ENCODE measurements at places on chromosomes 16 and 17.

DNA sequence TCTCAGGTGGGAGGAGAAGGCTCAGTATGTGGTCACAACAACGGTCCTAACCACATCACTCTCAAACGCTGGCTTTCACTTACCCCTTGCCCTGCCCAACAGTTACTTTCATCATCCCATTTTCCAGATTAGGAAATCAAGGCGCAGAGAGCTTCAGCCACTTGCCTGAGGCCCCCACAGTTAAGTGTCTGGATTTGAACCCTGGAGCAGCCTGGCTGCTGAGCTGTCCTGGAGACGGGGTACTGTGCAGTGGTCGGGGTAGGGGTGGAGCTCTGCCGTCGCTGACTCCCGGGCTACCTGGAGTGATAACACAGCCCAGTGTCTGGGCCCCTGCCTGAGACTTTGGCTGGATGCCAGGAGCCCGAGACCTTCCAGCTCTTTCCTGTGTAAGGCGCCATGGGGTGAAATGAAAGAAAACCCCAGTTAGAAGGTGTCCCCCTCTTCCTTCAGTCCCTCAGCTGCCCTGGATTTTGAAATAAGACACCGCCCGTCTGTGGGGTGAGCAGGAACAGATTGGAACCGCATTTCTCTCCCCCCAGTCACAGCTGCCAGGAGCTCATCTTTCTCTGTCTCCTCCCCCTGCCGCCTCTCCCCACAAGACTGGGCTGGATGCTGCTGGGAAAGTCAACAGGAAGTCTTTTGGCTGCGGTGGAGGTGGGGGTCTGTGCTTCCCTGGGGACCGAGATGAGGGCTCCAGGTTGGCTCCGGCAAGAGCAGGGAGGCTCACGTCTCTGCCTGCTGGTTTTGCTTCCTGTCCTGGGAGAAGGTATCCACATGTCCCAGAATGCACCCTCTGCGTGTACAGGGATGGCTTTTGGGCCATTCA, 280.2 kb downstream of the SEC14L1 start:
- DNase-seq: peak; percentile 36

DNA sequence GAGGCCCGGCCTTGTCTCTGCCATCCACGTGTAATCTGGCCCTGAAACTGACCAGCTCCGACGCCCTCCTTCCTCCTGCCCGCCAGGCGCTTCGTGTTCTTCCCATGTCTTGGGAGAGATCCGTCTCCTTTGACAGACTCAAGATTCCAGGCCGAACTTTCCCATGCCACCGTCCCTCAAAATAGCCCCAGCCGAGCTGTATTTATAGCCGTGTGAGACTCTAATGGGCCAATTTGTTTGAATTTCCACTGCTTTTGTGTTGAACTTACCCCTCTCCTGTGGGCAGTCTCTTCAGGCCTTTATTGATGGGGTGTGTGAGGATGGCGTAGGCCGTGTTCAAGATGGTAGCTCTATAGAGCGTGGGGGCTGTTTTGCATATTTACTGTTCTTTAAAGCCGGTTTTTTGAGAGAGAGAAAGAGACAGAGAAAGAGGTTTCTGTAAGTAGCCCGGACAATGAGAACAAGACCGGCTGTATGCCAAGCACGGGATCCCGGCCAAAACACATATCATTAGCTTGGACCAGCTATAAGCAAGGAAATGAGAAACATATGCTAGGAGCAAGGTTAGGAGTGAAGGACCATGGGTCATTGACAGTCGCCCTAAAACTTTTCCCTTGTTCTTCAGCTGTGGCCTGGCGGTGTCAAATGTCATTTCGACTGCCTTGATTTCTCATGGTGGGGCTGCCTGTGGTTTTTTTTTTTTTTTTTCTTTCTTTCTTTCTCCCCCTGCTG, 124.5 kb upstream of the ZFHX3 start:
- peak; percentile 31 for DNase-seq

GRCh38 chr16:19518388-19518787, 3.5 kb downstream of the GDE1 start:
- DNase-seq: no peak

DNA sequence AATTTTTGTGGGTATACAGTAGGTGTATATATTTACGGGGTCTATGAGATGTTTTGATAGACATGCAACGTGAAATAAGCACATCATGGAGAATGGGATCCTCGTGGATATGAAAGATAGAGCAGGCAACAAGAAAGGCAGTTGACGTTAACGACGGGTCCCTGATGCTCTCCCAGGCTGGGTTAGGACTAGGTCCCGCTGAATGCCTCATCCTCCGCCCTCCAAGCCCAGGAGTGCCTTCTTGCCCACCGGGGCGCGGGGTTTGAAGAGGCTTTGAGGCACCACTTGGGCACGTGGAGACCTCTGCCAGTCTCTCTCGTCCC, 9.5 kb upstream of the ZFP90 start:
- no peak for DNase-seq

GRCh38 chr17:21495281-21495680, 119.1 kb downstream of the KCNJ12 start:
- no peak for DNase-seq

DNA sequence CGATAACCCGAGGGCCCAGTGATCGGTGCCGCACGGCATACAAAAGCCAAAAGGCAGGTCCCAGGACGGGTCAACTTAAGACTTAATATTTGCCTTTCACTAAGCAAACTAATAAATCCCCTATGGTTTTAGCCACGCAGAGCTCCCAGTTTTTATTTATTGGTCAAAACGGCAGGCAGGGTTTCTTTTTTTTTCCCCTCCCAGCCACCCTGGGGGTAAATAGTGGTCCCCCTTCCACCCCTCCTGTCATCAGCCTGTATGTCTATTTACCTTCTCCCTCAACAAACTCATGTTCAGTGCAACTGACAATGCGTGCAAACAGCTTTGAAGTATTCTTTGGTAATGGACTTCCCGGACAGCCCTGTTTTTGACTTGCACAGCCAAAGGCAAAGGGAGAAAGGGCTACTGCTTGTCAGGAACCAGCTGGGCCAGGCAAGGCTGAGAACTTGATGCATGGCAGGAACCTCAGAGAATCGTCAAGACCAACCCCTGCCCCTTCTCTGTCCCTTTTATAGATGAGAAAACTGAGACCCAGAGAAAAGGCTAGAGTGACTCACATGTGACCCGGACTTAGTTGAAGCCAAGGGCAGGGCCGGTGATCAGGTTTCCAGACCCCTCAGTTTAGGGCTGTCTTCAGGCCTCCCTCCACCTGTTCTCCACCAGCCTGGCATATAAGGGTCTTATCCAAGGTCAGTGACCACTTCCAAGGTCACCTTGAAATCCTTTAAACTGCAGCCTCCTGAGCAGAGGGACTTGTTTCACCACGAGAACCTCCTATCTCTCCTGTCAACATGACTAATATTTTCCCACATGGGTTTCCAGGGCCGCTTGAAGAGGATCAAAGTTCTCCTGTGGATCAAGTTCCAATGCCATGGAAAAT, 279.0 kb downstream of the SOX9 start:
- DNase-seq: peak; percentile 51

DNA sequence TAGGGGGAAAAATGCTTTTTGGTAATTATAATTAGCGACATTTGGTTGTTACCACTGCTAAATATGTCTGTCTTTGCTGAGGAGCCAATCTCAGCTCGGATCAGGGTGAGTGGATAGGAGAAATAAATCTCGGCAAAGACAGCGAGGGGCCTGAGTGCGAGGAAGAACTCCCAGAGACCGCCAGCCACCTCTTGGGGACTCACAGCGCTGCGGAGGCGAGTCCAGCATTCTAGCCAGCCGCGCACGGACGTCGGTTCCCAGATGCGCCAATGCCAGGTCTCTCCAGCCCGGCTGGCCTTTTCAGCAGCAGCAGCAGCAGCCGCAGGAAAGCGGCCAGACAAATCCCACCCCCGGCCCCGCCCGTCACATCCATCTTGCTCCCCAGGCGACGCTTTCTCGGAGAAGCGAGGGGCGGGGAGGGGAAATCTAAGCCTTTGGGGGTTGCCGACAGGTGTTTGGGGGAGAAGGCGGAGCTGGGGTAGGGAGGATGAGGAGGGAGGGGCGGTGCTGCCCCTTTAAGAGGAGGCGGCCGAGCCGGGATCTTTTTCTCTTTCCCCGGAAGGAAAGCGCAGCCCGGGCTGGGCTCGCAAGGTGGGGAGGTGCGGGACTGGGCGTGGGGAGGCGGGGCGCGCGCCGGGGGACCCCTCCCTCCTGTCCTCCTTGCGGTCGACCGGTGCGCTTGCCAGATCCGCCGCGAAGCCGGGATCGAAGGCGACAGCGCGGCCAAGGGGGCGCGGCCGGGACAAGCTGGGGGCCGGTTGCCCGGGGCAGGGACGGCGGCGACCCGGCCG, at the start of gene ITGA3:
TSS of gene ITGA3 (plus strand) at position 685 of the 791 bp plus-strand sequence. CDS start 330 bp downstream, outside the sequence.
- peak; percentile 96 for DNase-seq

- DNase-seq: no peak
Measured at GRCh38 chr17:62923258-62924150, 42.5 kb upstream of the TANC2 start.

DNA sequence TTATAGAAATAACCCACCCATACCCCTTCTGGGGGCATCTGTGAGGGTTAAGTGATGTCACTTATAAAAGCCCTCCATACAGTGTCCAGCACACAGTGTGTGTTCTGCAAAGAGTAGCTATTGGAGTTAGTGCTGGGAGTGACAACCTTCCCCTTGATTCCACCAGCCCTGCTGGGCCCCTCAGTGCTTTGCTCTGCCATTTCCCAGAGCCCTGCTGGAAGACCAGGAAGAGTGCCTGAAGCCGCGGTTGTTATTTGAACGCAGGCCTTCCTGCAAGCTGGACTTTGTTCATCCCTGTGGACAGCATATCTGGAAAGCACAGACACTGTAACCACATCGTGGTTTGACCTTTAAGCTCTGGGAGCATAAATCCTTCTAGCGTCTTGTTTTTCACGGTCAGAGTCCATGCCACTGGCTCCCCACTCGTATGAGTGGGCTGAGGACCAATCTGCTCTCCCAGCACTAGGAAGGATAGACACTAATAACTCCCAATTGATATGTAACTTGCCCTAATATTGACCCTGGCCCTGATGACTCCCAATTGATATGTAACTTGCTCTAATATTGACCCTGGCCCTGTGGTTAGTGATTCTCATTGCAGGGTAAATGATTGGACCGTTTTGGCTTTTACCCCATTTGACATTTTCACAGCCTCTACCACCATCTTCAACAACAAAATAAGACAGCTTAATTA, 297.1 kb upstream of the MAF start:
- no peak for DNase-seq

GRCh38 chr17:71176331-71176730, 944.5 kb upstream of the SOX9 start:
- DNase-seq: no peak

DNA sequence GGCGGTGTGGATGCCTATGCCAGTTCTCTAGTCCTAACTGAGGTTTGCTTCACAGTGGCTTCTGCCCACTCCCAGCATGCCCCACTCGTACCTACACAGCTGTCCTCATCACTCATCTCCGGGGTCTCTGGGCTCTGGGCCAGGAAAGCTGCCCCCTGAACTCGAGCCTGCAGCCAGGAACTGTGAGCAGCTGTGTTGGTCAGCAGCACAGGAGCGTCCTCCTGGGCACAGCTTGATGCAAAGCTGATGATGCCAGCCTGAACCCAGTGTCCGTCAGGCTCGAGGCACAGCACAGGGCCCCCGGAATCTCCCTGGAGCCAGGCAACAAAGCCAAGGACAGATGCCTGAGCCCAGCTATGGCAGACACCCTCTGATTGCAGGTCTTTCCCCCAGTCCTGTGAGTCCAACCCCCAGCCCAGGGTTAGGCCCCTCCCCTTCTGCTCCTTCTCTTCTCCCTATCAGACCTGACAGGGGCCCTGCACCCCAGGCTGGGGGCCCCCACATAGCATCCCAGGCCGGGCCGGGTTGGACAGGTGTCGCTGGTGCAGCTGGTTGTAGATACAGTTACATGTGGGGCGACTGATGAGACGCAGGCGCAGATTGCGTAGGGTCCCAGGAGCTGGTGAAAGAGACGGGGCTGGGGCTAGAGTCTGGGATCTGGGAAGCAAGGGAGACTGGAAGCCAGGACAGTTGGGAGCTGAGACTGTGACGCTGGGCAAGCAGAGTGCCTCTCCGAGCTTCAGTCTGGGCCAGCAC, 2.7 kb downstream of the PRSS53 start:
- no peak for DNase-seq

GRCh38 chr17:50963139-50963538, 97.0 kb upstream of the TOB1 start:
- DNase-seq: no peak

GRCh38 chr16:4976611-4977145, 18.5 kb downstream of the SEC14L5 start:
- DNase-seq: no peak

DNA sequence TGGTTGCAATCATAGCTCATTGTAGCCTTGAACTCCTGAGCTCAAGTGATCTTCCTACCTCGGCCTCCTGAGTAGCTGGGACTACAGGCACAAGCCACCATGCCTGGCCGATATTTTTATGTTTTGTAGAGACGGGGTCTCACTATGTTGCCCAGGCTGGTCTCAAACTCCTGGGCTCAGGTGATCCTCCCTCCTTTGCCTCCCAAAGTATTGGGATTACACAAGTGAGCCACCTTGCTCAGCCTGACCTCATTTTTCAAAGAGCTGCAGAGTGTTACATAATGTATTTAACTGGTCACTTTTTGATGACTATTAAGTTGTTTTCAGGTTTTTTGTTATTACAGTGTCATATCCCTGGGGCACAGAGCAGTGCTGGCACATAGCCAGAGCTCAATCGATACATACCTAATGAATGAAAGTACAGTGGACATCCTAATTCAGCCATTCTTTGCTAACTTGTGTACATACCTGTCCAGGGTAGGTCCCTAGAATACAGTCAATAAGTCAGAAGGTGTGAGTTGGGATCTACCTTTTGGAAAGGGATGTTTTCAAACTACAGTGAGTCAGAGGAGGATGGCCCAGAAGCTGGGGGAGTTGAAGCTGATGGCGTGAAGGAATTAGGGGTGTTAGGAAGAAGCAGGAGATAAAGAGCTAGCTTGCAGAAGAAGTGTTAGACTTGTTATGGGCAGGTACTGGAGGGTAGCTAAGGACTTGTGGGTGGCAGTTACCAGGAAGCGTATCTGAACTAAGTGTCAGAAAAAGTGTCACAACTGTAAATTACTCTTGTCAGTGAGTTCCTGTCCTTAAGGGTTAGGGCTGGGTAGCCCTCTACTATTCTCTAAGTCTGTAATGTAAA, 20.1 kb upstream of the CYLD start:
- DNase-seq: no peak

GRCh38 chr17:79556271-79556670, 54.6 kb downstream of the RBFOX3 start:
- DNase-seq: no peak

GRCh38 chr17:4711661-4712181, 1.3 kb downstream of the ARRB2 start:
- no peak for DNase-seq

GRCh38 chr16:11101695-11102522, 154.1 kb downstream of the SOCS1 start:
- no peak for DNase-seq

DNA sequence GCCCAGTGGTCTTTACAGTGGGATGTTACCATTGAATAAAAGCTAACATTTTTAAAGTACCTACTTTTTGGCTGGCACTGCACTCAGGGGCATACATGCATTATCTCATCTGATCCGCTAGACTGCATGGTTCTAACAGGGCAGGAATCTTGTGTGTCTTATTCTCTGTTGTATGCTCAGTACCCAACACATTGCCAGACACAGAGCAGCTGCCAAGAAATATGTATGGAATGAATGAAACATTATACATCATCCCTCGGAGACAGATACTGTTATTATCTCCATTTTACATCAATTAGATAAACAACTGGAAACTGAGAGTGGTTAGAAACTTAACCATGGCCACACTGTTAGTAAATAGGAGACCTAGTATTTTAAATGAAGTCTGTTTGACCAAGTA, 74.1 kb upstream of the CDH11 start:
- no peak for DNase-seq

All from NCI-H774 (cell line).